ENCODE measurements at places on chromosomes 4 and X.

GRCh38 chr4:15035159-15035558, 32.9 kb downstream of the CPEB2 start:
- no peak for DNase-seq

- no peak for DNase-seq
Observed at GRCh38 chr4:140568507-140569306, at the start of gene UCP1. Gene UCP1, minus strand, starts transcription at chr4:140568961. Its CDS starts 232 bp downstream, at chr4:140568729.

- DNase-seq, result peak; percentile 67
Observed at GRCh38 chr4:41156574-41156973, 57.8 kb downstream of the APBB2 start.

DNA sequence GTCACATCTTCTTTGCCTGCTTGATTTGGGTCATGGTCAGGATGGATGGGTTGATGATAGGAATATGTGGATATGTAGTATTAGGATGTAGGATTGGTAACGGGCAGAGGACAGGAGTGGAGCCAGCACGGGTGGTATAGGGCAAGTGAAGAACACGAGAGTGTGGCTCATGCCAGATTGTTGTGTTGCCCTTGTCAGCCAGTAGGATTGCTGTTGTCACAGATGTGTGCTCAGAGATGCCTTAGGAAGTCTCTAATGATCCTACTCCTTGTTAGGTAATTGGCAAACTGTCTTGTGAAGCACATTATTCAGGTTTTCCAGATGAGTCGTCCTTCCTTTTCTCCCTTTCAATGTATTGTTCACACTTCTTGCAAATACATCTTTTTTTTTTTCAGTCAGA, 5.5 kb downstream of the ATP10D start:
- no peak for DNase-seq

GRCh38 chr4:22129454-22130029, 181.0 kb upstream of the KCNIP4 start:
- DNase-seq, result no peak

DNA sequence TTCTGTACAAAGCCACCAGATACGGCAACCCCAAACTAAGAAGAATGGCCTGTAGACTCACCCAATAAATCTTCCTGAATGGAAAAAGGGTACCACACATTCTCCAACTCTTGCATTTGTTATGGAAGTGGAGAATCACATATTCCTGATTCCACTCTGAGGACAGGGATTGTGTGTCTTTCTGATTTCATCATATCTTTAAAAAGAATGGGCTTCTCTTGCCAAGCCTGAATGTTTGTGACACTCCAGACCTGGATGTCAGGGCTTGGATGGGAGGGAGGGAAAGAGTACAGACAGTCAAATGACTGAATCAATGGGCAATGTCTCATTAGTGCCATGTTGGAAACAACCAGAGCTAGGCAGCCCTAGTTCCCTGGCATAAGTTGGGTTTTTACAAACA, 77.4 kb downstream of the PLAC1 start:
- no peak for DNase-seq

GRCh38 chrX:71910643-71910985, at the start of gene NHSL2:
Gene NHSL2, plus strand, starts transcription at chrX:71910845.
- DNase-seq, result no peak

- DNase-seq, result no peak
Observed at GRCh38 chr4:74006009-74006476, 7.6 kb upstream of the CXCL5 start.

- DNase-seq, result no peak
Observed at GRCh38 chrX:153245288-153245731, 66.2 kb downstream of the MAGEA1 start.

DNA sequence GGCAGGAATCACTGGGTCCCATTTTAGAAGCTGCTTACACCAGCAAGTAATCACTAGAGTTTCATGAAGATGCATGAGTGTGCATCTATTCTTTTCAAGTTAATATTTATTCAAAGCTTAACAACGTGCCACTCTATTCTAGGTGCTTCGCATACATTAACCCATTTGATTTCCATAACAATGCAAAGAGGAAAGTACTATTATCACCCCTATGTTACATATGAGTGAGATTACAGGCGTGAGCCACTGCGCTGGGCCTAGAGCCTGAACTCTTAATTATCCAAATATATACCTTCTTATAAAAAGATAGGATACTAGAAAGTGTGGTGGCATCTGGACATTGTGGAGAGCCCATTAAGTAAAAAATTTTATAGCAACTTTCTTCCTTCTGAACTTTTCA, 65.4 kb downstream of the CXCL13 start:
- DNase-seq, result no peak

- DNase-seq, result no peak
Observed at GRCh38 chrX:56987741-56988140, 7.6 kb downstream of the SPIN3 start.

DNA sequence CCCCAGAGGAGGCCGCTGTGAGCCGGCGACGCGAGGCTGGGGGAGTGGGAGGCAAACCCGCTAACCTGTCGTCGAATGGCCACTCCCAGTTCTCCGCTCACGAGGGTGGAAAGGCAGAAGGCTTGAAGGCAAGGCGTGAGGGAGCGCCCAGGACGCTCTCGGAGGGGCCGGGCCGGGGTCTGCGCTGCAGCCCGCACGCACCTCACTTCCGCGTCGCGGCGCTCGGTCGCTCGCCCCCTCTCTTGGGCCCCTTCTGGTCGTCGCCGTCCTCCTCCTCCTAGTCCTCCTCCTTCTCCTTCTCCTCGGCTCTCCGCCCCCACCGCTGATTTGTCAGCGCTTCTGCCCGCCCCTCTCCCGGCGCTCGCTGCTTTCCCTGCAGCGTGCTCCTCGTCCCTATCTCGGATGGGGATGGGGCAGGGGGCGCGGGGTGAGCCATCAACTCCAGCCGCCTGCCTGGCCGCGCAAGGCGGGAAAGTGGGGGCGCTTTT, at the start of gene SNCA:
Gene SNCA (minus strand): TSS at position 265 of the 488 bp plus-strand sequence. CDS start 1,494 bp downstream, outside the sequence.
- DNase-seq, result no peak

- no peak for DNase-seq
Observed at GRCh38 chrX:26138274-26138673, at the start of gene MAGEB18. Gene MAGEB18, plus strand, starts transcription at chrX:26138343. Its CDS starts 643 bp downstream, at chrX:26138986.

GRCh38 chr4:54005475-54005874, 58.9 kb downstream of the CHIC2 start:
- no peak for DNase-seq

- no peak for DNase-seq
Observed at GRCh38 chrX:134548257-134549201, 88.6 kb downstream of the HPRT1 start.

DNA sequence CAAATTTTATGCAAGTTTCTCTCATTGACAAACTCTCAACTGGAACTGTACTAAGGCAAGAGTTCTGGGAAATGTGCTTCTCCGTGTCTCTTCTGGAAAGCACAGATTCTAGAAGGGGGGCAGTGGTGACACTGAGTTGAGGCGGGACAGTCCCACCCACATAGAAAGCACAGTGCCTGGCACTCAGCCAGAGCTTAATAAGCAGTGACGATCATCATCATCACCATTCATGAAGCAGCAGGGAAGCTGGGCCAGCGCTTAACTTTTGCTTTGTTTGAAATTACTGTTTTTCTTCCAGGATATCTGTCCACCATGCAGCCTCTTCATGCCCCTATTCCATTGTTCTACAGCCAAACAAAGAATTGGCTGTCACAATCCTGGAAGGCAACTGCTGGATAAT, 60.3 kb downstream of the BEND2 start:
- no peak for DNase-seq

DNA sequence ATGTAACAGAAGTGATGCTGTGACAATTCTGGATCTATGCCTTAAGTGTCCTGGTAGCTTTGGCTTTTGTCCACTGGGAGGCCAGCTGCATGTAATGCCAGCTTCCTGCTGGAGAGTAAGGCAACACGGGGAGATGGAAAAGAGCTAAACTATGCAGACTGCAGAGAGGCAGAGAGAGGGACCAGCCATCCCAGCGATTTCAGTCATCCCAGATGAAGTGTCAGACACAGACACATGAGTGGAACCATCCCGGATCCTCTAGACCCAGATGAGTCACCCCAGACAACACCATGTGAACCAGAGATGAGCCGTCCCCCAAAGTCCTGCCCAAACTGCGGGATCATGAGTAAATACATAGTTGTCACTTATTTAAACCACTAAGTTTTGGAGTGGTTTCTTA, 14.6 kb downstream of the SRPX start:
- no peak for DNase-seq

DNA sequence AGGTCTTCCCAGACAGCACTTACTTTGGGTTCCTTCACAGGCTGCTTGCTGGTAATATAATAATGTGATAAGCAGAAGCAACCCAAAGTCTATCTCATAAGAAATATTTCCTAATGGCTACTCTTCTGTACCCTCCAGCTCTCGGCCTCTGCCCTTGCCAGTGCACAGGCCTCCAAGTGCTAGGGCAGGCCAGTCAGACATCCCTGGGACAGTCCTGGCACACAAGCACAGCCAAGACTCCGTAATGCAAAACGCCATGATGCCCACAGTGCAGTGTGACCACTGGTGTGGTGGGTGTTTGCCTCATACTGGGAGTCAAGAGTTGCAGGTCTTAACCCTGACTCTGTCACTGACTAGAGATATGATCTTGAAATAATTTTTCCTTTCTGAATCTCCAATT, 35.1 kb downstream of the RNF150 start:
- DNase-seq, result no peak

DNA sequence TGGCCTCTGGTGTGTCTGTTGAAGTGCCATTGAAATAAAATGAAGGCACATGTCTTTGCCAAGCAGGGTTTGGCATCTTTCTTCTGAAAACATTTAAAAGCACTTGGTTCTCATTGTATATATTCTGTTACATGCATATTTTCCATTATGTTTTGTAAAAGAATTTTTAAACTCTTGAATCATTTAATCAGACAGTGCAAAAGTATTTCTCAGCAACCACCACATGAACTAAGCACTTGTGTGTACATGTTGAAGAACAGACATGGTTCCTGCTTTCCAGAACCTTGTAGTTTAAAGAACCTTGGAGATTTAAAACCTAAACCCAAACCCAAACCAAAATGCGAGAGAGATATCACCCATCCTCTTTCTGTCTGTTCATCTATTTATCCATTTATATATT, 220.3 kb upstream of the GIMD1 start:
- DNase-seq, result no peak

- DNase-seq, result no peak
Observed at GRCh38 chr4:105509291-105509690, 35.4 kb upstream of the PPA2 start.

DNA sequence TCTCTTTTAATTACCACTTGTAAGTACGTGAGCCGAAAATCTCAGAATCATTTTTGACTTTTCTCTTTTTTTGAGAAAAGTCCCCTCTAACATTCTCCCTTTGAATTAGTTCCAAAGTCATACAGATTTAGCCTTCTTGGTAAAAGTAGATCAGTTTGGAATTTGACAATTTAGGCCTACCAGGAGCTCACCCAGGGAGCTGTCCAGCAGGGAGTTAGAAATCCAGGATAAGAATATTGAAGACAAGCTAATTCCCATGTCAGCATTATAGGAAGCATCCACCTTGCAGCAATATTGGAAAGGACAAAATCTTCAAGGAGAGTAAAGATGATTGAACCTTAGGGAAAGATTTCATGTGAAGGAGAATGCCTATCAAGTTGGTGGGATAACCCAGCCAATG, 352.2 kb upstream of the CPEB2 start:
- DNase-seq, result no peak

DNA sequence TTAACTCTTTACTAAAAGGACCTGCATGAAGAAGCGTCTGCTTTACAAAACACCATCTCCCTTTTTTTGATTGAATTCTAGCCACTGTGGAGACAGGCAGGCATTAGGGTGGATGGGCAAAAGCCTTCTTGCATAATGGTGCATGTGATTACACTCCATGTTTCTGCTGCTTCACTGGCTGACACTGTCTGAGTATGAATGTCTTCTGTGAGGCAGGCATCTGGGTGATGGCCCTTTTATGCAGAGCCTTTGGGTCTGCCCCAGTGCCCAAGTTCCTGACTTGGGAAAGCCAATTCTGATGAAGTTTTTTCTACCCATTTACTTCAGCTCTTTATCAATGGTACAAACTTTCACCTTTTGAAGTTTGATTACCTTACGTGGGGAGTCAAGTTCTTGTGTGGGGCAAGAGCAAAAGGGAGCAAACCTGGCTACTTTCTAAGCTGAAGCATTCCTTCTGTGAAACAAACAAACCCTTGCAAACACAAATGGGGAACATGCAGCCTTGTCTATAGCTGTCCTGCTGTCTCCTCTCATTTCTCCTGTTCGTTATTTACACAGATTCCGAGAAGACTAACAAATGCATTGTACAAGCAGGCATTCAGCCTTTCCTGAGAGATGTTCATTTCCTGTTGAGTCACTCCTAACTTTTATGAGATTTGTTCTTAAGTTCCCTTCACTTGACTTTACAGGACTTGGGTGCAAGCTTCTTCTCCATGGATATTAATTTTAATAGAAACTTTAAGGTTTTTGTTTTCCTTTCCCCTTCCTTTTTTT, 301.9 kb downstream of the TLL1 start:
- DNase-seq, result no peak

GRCh38 chr4:188949596-188949995, 810.4 kb downstream of the TRIML1 start:
- DNase-seq, result no peak

DNA sequence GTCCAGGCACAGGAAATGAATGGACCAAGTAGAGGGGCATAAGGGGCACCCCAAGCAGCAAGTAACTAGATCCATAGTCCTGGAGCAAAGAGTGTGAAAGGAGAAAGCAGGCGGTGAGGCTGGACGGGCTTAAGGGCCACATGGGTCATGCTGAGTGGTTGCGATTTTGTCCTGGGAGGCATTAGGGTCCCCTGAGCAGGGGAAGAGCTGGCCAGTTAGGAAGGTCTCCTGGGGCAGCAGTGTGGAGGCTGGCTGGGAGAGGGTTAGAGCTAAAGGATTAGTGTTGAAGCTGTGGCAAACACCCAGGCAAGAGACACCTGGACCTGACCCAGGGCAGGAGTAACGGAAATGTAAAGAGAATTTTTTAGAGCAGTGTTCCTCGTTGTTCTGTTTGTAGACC, 26.5 kb downstream of the MYOZ2 start:
- no peak for DNase-seq

GRCh38 chr4:149409555-149409962, 406.1 kb downstream of the IQCM start:
- DNase-seq, result no peak

DNA sequence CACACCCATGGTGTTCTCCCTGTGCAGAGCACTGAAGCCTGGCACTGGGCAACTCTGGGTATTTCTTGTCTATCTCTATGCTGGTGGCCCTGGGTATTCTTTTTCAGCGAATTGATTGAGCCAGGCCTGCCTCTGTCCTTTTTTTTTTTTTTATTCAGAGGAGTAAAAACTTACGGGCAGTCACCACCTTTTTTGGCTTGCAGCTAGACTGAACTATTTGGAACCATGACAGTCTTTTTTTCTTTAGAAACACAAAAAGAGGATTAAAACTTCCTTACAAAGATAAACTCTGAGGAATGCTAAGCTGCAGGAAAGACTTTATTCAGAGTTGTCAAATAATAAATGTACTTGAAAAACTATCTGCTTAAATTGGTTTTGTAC, 119.2 kb upstream of the STIM2 start:
- DNase-seq, result no peak

GRCh38 chrX:42089031-42089430, 165.7 kb upstream of the CASK start:
- no peak for DNase-seq

DNA sequence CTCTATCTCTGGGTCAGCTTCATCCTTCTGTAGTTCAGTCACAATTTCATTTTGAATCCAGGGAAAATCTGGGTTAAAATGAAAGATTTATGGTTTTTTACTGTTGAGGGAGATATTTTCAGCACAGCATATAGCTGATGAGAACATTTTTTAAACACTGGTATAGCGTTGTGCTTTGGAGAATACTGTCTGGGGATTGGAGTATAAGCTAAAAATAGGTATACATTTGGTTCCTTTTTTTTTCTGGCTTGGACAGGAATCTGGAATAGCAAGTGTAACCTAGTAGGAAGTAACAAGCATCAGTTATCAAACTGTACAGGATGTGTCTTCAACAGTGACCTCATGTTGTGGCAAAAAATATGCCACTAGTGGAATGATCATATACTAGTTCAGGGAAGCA, 149.1 kb downstream of the GRXCR1 start:
- DNase-seq, result no peak
